ENCODE measurements at places on chromosomes 6 and 20. TPM values are rescaled to one million over a fixed set of nuclear protein-coding genes. Genes with fewer than 3 reads are reported as not detected.

ME1 gene
- 6.7 TPM for polyA plus RNA-seq

DNA sequence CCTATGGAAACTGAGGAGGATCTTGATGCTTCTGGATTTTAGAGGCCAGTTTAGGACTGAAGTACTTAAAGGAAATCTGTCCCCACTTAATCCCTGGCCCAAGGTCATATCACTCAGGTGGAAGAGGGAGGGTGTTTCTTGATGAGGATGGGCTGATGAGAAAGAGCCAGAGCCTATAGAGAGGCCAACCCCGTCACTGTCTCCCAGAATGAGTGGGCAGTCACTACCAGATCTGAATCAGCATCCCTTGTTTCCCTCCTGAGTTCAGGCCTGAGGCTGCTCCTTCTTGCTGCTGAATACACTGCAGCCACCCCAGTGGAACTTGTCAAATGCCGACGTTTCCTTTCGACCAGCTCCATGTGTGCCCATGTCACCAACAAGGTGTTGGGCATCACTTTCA is 14.8 kb downstream of the ARMC12 start:
- DNase-seq, result no peak
- H3K4me3 ChIP-seq, result no peak overlapping the region
- H3K27ac ChIP-seq, result no peak overlapping the region
- H3K27me3 ChIP-seq, result no peaks in the 10 kb centered on the region

DNA sequence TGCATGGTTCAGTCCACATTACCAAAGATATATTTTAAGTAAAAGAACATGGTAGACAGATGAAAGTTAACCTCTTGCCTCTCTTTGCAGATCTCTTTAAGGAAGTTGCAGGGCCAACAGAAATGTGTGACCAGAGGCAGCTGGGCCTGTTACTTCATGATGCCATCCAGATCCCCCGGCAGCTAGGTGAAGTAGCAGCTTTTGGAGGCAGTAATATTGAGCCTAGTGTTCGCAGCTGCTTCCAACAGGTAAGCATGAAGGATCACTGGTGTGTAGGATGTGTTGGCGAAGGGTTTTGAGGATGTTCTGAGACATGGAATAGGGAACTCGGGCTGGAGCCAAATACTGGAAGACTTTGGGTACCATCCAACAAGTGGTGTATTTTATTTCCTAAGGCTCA is 508.6 kb downstream of the UTRN start:
- peaks cover 4% of the 10 kb centered on the region for H3K36me3 ChIP-seq
- H3K4me1 ChIP-seq, result no peaks in the 10 kb centered on the region
- no peaks in the 10 kb centered on the region for H3K27me3 ChIP-seq
- no peak overlapping the region for H3K4me3 ChIP-seq

KHDC1L gene
- not detected for polyA plus RNA-seq

DNA sequence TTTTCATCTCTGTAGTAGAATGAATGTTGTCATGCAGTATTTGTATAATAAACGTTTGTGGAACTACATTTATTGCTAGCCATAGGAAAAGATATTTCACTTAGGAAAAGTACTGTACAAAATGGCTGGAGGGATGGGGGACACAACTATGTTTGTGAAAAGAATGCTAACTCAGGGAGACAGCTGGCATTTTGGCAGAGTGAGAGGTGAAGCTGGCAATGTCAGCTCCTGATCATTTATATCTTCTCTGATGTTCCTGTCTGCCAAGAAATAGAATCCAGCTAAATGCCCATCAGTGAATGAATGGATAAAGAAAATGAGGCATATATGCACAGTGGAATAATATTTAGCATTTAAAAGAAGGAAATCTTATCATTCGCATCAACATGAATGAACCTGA is 313.0 kb upstream of the IRAK1BP1 start:
- DNase-seq, result no peak
- H3K4me1 ChIP-seq, result no peaks in the 10 kb centered on the region
- H3K36me3 ChIP-seq, result peaks cover 6% of the 10 kb centered on the region
- H3K27me3 ChIP-seq, result no peaks in the 10 kb centered on the region

SMLR1 gene
- polyA plus RNA-seq, result not detected

- no peaks in the 10 kb centered on the region for H3K36me3 ChIP-seq
- no peak for DNase-seq
- no peak overlapping the region for H3K4me3 ChIP-seq
- peaks cover 4% of the 10 kb centered on the region for H3K4me1 ChIP-seq
Observed at GRCh38 chr20:18638768-18639167, 50.9 kb downstream of the DTD1 start.

DNA sequence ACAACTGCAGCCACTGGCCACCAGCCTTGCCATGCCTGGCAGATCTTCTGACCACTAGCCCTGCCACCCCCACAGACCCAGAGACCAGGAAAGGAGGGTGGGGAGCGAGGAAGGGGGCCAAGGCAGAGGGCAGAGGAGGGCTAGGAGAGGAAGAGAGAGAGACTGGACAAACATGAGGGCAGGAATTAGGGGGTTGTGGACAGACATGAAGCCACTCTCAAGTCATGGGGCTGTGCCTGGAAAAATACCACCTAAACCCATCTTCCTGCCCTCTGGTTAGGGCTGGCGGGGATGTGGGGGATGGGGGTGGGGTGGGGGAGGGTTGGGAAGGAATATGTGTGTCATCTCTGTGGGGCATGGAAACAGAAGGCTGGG is 1.4 kb upstream of the SLC29A1 start:
- H3K27me3 ChIP-seq, result no peaks in the 10 kb centered on the region
- DNase-seq, result no peak
- no peak overlapping the region for H3K4me3 ChIP-seq
- no peaks in the 10 kb centered on the region for H3K36me3 ChIP-seq

GRCh38 chr6:26563488-26563887 is 25.3 kb downstream of the HMGN4 start:
- H3K27me3 ChIP-seq, result no peaks in the 10 kb centered on the region
- no peaks in the 10 kb centered on the region for H3K4me1 ChIP-seq
- DNase-seq, result no peak
- H3K4me3 ChIP-seq, result no peak overlapping the region

DNA sequence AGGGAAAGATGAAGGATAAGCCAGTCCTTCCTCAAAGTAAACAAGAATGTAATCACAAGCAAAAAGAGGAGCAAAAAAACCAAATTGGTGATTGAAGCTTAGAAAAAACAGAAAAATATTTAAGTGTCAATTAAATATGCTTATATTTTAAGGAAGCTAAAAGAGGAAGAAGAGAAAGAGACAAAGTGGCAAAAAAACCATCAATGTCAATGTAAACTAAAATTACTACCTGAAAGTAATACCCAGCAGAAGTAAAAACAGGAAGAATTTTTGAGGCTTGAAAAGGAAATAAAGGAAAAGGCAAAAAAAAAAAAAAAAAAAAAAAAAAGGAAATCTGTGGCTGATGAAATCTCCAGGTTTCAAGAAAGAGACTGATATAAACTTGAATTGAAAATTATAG is 36.2 kb upstream of the OGFRL1 start:
- peak overlapping the region; percentile 5 for H3K27ac ChIP-seq
- no peak overlapping the region for H3K4me3 ChIP-seq
- H3K4me1 ChIP-seq, result peaks cover 30% of the 10 kb centered on the region
- no peak for DNase-seq

GRCh38 chr6:24357336-24358218 is at the start of gene DCDC2:
Gene DCDC2, minus strand, starts transcription at chr6:24358059. Its CDS starts 309 bp downstream, at chr6:24357750.
- H3K36me3 ChIP-seq, result no peaks in the 10 kb centered on the region
- peak; percentile 78 for DNase-seq
- H3K27ac ChIP-seq, result no peak within 1 kb of the TSS

- H3K36me3 ChIP-seq, result no peaks in the 10 kb centered on the region
- no peak overlapping the region for H3K27ac ChIP-seq
- H3K4me3 ChIP-seq, result no peak overlapping the region
- no peak for DNase-seq
- no peaks in the 10 kb centered on the region for H3K27me3 ChIP-seq
Observed at GRCh38 chr6:17240803-17241500, 40.2 kb upstream of the RBM24 start.

GINS1 gene
- polyA plus RNA-seq, result 31.7 TPM

SASH1 gene
- polyA plus RNA-seq, result 8.2 TPM

RAET1E gene
- not detected for polyA plus RNA-seq

FAM83B gene
- polyA plus RNA-seq, result 1.4 TPM

GRCh38 chr20:12581644-12582289 is 427.0 kb upstream of the SPTLC3 start:
- DNase-seq, result no peak
- H3K27me3 ChIP-seq, result no peaks in the 10 kb centered on the region
- H3K27ac ChIP-seq, result no peak overlapping the region
- no peak overlapping the region for H3K4me3 ChIP-seq
- H3K36me3 ChIP-seq, result no peaks in the 10 kb centered on the region
- H3K4me1 ChIP-seq, result no peaks in the 10 kb centered on the region

NFATC2 gene
- polyA plus RNA-seq, result 0.31 TPM

DNA sequence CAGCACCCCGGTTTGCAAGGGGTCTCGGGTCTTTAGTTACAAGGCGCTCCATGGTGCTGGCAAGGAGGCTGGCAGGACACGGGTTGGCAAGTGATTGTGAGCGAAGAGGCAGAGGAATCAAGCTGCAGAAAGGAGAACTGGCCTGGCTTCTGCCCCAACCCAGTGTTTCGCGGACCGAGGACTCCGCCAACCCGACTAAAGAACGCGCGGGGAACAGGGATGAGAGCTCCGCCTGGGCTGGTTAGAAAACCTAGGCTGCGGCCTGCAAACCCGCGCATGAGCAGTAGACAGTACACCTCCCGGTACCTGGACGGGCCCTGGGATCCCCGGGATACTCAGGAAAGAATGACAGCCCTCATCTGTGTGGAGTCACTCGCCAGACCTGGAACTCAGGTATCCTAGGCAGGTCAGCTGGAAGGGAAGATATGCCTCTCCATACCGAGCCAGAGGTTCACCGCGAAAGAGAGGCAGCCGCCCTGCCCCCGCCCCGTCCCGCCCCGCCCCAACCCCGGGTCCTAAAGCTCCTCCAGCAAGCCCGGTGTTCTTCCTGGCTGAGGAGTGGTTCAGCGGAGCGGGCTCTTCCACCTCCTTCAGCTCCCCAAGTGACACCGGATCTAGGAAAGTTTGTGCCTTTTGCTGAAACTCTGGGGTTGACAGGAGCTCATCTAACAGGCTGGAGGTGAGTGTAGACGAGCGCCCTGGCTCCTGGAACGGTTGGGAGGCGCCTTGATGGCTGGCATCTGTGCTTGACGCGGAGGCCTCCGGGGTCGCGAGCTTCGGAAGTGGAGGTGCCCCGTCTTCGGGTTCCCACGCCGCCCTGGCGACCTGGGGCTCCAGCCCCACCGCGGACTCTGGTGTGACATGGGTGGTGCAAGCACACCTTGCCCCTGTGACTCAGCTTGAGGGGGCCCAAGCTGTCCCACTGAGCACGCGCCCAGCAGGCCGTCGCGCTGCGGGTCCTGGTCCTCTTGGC is 1847.3 kb upstream of the DEFB115 start:
- no peaks in the 10 kb centered on the region for H3K36me3 ChIP-seq
- H3K4me3 ChIP-seq, result no peak overlapping the region
- H3K4me1 ChIP-seq, result no peaks in the 10 kb centered on the region
- no peaks in the 10 kb centered on the region for H3K27me3 ChIP-seq
- DNase-seq, result no peak
- no peak overlapping the region for H3K27ac ChIP-seq

DNA sequence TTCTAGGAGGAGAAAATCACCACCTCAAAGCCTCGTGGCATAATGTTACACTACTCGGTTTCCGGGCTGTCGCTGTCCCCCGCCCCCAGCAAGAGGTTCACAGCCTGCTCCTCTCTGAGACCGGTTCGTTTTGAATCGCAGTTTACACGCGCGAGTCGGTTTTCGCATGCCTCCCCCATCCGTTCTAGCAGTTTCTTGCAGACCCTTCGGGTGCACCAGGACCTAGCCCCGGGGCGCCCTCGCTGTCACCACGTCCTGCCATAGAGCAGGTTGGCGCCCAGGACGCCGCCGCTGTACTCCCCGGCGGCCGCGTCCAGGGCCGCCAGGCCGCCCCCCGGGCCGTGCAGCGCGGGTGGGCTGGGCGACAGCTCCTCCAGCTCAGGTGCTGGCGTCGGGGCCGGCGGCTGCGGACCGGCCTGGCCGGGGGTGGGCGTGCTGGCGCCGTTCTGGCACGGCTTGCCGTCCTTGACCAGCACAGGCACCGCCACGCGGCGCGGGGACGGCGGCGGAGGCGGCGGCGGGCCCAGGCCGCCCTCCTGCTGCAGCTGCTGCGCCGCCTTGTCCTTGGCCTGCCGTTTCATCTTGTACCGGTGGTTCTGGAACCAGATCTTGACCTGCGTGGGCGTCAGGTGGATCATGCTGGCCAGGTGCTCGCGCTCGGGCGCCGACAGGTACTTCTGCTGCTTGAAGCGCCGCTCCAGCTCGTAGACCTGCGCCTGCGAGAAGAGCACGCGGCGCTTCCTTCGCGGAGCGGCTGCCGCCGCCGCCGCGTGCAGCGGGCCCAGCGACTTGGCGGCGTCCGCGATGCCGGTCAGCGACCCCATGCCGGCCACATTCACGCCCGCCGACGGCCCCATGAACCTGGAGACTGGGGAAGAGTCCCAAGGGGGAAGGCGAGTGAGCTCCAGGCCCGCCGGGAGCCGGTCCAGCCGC is 1.4 kb downstream of the NKX2-4 start:
- no peak overlapping the region for H3K27ac ChIP-seq
- H3K4me3 ChIP-seq, result peak overlapping the region; percentile 44
- H3K36me3 ChIP-seq, result no peaks in the 10 kb centered on the region
- peaks cover 100% of the 10 kb centered on the region for H3K27me3 ChIP-seq
- peaks cover 41% of the 10 kb centered on the region for H3K4me1 ChIP-seq

DNA sequence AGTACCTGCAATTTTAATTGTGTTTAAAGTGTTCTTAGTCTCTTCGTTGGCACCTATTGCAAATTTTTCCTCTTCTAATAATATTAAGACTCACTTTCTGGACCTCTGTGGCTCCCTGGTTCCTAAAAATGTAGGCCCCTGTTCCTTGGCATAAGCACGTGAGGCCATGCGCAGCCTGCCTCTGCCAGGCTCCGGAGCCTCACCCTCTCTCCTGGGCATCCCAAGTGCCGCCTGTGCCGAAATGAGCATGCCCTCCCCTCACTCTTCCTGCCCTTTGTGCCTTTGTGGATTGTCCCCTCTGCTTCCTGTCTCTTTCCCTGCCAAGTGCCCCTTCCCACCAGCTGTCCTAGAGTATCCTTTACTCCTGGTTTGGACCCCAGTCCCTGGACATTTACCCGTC is 246.1 kb downstream of the TMEM242 start:
- no peaks in the 10 kb centered on the region for H3K36me3 ChIP-seq
- no peaks in the 10 kb centered on the region for H3K27me3 ChIP-seq
- H3K4me3 ChIP-seq, result no peak overlapping the region
- peaks cover 41% of the 10 kb centered on the region for H3K4me1 ChIP-seq
- no peak overlapping the region for H3K27ac ChIP-seq

- H3K4me3 ChIP-seq, result peak overlapping the region; percentile 85
- no peak for DNase-seq
- peak overlapping the region; percentile 88 for H3K27ac ChIP-seq
Observed at GRCh38 chr20:63653974-63654668, 897 bp upstream of the STMN3 start.

MMS22L gene
- polyA plus RNA-seq, result 9.5 TPM

GRCh38 chr20:48657426-48658197 is 170.2 kb downstream of the PREX1 start:
- H3K4me3 ChIP-seq, result no peak overlapping the region
- no peaks in the 10 kb centered on the region for H3K4me1 ChIP-seq
- peak; percentile 79 for DNase-seq
- no peaks in the 10 kb centered on the region for H3K27me3 ChIP-seq

- no peak overlapping the region for H3K27ac ChIP-seq
- DNase-seq, result no peak
- peaks cover 25% of the 10 kb centered on the region for H3K36me3 ChIP-seq
- H3K4me3 ChIP-seq, result no peak overlapping the region
Observed at GRCh38 chr20:35472209-35472608, 16.8 kb downstream of the CEP250 start.

Data from GM23338 (cell line).